Activated CD4-positive, alpha-beta T cell treated with anti-CD3 and anti-CD28 coated beads for 48 hours (primary cell): ENCODE measurements at places on chromosomes 4 and X.

GRCh38 chr4:70291341-70291740 lies 43.4 kb upstream of the CABS1 start:
- DNase-seq = no peak

GRCh38 chrX:40104630-40104984 lies 6.8 kb upstream of the BCOR start:
- DNase-seq = peak; percentile 34

- no peak for DNase-seq
These were observed 621.1 kb downstream of the BCOR start for GRCh38 chrX:39476604-39477021.

GRCh38 chrX:154979629-154980028 lies 42.9 kb downstream of the F8 start:
- no peak for DNase-seq

DNA sequence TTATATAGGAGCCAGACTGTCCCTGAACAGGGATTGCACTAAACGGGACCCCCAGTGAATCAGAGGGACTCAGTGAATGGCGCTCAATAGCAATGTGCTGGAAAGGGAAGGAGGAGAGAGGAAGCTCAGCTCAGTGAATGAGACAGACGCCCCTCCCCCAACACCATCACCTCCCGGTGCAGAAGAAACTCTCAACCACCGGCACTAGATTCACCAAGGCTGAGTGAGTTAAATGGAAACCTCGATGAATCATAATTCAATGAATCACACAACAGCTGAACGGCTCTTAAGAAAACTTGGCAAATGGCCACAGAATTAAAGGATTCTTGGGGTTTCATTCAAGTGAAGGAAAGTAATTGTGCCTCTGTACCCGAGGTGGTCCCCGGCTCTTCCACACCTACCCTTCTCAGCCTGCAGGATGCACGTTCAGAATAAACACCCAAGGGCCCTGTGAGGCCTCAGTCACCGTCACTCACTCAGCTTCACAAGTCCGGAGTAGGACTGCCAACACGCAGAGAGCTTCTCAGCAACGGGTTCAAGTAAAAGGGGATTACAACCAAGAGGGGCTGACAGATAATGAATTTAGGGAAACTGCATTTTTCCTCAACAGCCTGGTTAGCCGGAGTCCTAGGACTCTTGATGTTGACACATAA lies 29.3 kb downstream of the CRMP1 start:
- peak; percentile 78 for DNase-seq

- DNase-seq = no peak
These were observed 25.6 kb upstream of the ATXN3L start for GRCh38 chrX:13345438-13345837.

- DNase-seq = no peak
These were observed 72.4 kb upstream of the LONRF3 start for GRCh38 chrX:118901991-118902390.

- no peak for DNase-seq
These were observed 8.8 kb downstream of the PROM1 start for GRCh38 chr4:16075061-16075460.

DNA sequence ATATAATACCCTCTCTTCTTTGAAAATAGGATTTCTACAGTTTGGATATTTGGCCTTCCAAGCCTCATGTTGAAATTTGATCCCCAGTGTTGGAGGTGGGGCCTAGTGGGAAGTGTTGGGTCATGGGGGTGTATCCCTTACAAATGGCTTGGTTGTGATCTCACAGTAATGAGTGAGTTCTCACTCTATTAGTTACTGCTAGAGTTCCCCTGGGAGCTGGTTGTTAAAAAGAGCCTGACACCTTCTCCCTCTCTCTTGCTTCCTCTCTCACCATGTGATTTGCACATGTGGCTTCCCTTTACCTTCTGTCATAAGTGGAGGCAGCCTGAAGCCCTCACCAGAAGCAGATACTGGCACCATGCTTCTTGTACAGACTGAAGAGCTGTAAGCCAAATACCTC lies 73.9 kb downstream of the HDAC8 start:
- no peak for DNase-seq

DNA sequence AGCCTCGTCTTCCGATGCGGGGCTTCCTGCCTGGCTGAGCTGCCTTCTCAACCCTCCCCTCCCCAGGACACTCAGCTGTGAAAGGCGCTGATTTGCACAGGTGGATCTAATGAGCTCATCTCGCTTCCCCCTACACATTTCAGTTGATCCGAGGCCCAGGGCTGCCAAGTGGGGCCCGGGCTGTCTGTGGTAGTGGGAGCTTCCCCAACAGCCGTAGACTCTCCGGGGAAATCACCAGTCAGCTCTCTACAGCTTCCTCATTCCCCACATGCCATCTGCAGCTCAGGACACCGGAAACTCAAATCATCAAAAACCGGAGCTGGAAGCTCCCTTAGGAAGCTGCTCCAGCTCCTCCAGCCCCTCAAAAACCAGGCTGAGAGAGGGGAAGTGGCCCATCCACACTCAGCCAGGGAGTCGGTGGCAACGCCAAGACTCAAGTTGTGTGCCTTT lies 56.2 kb downstream of the SMIM20 start:
- DNase-seq = no peak

- no peak for DNase-seq
These were observed 178.5 kb downstream of the CBR4 start for GRCh38 chr4:168831585-168831918.

GRCh38 chr4:107164962-107165475 lies 128.9 kb upstream of the DKK2 start:
- no peak for DNase-seq

DNA sequence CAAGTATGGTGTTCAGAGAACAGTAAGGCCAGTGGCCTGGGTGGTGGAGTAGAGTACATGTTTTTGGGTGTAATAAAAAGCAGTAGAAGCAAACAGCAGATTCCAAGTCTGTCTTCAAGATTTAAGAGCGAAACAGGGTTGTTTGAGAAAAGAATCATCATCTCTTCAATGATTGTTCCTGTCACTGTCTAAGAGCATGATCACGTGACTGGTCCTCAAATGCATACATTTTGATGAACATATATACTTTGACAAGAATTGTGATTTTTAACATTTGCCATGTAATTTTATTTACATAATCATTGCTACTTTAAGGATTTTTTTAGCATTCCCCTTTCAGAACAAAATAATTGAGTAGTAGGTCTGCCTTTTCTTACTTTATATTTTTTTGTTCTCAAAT lies 252.6 kb upstream of the GPR101 start:
- no peak for DNase-seq

GRCh38 chr4:11529625-11530201 lies 101.0 kb upstream of the HS3ST1 start:
- no peak for DNase-seq

DNA sequence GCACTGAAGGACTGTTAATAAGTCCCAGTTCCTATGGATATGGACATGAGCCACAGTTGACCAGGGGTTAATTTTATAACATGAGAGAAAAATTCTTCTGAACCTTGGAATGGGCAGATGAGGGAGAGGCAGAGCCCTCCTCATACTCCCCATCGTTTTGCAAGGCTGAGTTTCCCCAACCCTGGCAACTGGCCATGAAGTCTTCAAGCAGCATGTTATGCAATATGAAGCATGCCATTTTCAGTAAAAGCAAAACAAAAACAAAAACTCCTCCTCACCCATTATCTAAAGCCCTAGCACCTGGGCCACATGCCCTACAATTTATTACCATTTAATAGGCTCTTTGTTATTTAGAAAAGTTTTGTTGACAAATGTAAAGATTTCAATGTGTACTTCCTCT lies 64.5 kb downstream of the GPC4 start:
- no peak for DNase-seq

GRCh38 chr4:28686618-28687017 lies 1826.0 kb downstream of the STIM2 start:
- DNase-seq = peak; percentile 10

DNA sequence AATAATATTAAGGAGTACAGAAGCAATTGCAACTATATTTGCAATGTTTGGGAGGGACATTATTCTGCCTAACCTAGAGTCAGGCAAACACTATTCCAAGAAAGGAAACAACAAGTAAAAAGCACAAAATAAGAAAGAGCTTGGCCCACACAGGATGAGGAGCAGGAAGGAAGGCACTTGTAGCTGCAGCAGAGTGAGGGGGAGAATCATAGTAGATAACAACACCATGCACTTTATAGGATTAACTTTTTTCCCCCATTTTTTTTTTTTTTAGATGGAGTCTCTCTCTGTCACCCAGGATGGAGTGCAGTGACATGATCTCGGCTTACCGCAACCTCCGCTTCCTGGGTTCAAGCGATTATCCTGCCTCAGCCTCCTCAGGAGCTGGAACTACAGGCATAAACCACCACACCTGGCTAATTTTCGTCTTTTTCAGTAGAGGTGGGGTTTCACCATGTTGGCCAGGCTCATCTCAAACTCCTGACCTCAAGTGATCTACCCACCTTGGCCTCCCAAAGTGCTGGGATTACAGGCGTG lies 10.3 kb upstream of the JCHAIN start:
- no peak for DNase-seq

DNA sequence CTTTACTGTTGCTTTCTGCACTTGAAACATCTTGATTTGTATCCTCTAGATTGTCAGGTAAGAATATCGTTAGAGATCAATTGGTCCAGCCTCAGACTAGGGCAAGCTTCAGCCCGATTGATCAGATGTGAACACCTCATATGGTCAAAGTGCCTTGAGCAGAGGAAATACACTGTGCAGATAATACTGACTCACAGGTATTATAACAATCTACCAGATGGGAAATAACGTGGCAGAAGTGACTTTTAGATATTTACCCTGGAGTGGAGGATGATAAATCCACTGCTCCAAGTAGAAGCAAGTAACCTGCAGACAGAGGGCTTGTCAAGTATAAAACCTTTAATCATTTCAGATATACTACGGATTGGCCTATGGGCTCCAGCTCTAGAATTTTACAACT lies 17.9 kb downstream of the VEGFC start:
- no peak for DNase-seq

DNA sequence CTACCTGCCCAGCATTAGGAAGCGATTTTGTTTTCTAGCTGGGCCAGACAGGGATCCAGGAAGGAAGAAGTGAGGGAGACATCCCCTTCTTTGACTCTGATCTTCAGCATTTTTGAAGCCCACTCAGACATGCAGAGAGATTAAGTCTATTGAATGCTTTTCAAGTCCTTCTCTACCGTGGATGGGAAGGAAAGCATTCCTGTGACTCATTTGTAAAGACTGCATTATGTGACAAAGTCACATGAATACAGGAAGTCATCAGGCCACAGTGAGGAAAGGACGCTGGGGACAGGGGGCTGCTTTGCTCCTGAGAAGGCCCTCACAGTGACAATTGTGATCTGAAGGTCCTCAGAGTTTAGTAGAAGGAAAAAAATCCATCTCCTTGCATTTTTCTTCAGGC lies 67.4 kb upstream of the GBA3 start:
- no peak for DNase-seq

GRCh38 chrX:46803140-46803539 lies 33.7 kb upstream of the RP2 start:
- no peak for DNase-seq

- DNase-seq = no peak
These were observed 81.3 kb downstream of the FAM53A start for GRCh38 chr4:1602655-1603412.

DNA sequence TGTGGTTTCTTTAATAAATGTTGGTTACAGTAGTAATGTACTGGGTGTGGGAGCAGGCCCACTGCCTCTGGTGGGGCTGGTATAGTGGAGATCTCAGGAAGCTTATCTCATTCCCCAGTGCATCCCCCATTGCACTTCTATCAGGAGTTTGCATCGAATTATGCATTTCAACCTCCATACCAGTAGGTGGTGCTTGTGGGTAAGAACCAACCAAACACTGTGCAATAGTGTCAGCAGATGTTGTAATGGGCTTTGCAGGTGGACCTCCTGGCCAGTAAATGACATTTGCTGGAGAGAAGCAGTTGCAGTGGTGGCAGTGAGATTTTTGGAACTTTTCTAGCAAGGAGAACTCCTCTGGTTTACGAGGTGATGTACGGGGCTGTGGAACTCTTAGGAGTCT lies 150.6 kb downstream of the POU3F4 start:
- no peak for DNase-seq

GRCh38 chr4:77376788-77377460 lies 219.9 kb downstream of the CCNG2 start:
- no peak for DNase-seq

DNA sequence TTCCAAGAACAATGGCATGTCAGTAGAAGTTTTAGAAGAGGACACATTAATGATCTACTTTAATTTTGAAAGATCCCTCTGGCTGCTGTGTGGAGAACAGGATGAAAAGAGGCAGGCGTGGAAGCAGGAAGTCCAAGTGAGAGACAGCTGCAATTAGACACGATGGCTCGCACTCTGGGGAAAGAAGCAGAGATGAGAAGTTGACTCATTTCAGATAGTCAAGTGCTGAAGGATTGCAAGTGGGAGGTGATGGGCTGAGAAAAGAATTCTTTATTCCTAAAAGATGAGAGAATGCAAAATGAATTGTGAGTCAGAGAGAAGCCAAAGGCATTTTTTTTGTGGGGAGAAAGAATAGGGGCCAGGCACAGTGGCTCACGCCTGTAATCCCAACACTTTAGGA lies 16.5 kb downstream of the RXFP1 start:
- no peak for DNase-seq

GRCh38 chr4:54568184-54568583 lies 89.6 kb upstream of the KIT start:
- DNase-seq = no peak

DNA sequence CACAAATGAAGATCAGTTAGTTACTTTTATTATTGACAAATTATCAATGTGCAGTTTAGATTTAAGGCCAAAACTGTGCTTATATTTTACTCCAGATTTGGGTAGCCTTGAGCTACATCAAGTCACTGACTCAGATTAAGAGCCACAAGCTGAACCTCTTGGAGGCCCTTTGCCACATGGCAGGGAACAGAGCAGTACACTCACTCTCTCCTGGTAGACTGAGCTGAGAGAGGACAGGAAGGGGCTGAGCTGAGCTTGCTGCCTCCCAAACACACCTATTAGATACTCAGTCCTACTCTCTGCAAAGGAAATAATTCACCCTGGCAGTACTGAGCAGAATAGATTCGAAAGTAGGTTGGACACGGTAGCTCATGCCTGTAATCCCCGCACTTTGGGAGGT lies 7.8 kb downstream of the STAP1 start:
- peak; percentile 28 for DNase-seq

DNA sequence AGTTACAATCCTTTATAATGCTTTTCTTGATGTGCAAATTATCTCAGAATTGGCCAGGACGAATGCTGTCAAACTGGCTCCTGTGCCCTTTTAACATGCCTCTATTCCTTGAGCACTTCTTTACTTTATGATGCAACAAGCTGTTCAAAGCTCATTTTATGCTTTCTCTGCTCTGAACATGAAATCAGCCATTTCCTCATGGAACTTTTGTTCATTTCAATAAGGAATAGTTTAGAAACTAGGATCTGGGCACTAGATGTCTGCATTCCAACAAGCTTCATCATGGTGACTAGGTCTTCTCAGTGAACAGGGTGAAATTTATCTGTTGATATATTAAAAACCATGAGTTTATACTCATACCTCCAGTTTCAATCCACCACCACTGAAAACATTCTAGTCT lies 87.3 kb upstream of the TEX13A start:
- no peak for DNase-seq

- no peak for DNase-seq
These were observed 53.4 kb downstream of the SHROOM3 start for GRCh38 chr4:76488455-76488854.
